CD4-positive, alpha-beta T cell treated with Interleukin-4 for 4 hours (primary cell): ENCODE measurements at places on chromosomes 6 and 20.
A peak's percentile ranks its signal among the peaks of the same experiment; 100 is the strongest.

- no peak for DNase-seq
Observed at GRCh38 chr6:50962213-50962759, 143.6 kb downstream of the TFAP2B start.

- DNase-seq, result no peak
Observed at GRCh38 chr6:15458021-15458459, 204.8 kb downstream of the DTNBP1 start.

- no peak for DNase-seq
Observed at GRCh38 chr6:155519176-155519738, 63.6 kb upstream of the NOX3 start.

GRCh38 chr6:97049253-97050011, 124.9 kb downstream of the KLHL32 start:
- no peak for DNase-seq

- DNase-seq, result no peak
Observed at GRCh38 chr6:50187351-50187921, 137.7 kb upstream of the DEFB112 start.

GRCh38 chr6:19354181-19354580, 483.0 kb upstream of the ID4 start:
- DNase-seq, result no peak

GRCh38 chr6:5379647-5380242, 118.4 kb downstream of the FARS2 start:
- DNase-seq, result peak; percentile 4

- DNase-seq, result no peak
Observed at GRCh38 chr6:6674872-6675271, 86.4 kb downstream of the LY86 start.

DNA sequence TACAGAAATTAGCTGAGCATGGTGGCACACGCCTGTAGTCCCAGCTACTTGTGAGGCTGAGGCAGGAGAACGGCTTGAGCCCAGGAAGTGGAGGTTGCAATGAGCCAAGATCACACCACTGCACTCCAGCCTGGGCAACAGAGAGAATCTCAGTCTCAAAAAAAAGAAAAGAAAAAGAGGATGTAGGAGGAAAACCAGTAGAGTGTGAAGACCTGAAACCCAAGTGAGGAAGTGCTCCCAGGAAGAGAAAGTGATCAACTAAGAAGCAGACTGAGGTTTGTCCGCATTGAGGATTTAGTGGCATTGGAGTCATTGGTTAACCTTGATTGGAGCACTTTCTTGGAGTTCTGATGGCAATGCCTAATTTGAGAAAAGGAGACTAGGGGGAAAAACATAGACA, 20.6 kb upstream of the TASP1 start:
- DNase-seq, result no peak

- no peak for DNase-seq
Observed at GRCh38 chr20:60395991-60396390, 437.8 kb downstream of the CDH26 start.

DNA sequence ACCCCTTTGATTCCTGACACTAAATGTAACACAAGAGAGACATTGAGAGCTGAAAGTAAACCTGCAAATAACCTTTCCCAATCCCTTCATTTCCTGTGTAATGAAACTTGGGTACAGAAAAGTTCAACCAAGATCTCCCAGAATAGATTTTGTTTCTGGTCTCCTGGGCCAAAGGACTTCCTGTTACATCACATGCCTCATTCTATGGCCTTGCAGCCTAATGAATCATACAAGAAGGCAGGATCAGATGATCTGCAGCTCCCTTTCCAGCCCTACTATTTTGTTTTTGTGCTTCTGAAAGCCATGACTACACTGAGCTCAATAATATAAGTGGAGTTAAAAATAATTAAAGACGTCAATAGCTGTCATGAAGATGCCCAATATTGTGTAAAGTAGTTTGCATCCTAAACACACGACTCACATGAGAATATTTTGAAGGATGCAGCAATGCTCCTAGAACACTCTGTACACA, 73.4 kb upstream of the NOX3 start:
- DNase-seq, result no peak

GRCh38 chr6:166313255-166314070, 5.3 kb upstream of the PRR18 start:
- peak; percentile 32 for DNase-seq

DNA sequence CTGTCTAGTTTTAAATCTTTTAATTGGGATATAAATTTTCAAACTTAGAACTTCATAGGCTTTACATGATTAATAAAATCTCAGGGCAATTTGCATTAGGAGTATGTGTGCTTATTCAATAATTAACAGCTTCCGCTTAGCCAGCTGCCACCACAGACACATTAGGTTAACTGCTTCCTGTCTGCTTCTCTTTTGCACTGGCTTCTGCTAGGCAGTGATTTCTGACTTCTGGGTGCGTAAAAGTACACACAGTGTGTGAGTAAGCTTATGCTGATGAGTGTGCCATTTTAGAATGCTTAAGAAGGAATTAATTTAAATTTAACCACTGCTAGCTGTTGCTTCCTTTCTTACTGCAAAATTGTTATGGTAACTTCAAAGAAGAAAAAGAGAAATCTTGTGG, 73.9 kb downstream of the F13A1 start:
- DNase-seq, result no peak

- DNase-seq, result no peak
Observed at GRCh38 chr6:15264902-15265761, 19.3 kb downstream of the JARID2 start.

GRCh38 chr6:147643341-147644200, 135.1 kb downstream of the SAMD5 start:
- no peak for DNase-seq

GRCh38 chr6:170178561-170179477, 112.1 kb downstream of the DLL1 start:
- DNase-seq, result no peak

DNA sequence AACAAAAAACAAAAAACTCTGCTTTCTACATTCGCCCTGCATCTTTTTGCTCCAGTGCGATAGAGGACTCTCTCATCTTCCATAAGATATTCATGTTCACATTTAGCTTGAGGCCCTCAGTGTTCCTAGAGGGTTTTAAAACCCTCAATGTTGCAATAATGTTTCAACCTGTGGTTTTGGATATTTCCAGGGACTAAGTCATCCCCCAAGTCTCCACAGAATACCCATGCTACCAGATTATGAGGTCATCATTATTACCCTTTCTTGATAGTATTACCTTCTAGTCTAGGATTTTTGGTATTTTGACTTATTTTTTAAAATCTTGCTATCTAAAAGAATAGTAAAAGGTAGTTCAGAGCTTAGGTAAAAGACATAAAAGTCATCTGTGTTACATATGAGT, 480.5 kb upstream of the ID4 start:
- no peak for DNase-seq

DNA sequence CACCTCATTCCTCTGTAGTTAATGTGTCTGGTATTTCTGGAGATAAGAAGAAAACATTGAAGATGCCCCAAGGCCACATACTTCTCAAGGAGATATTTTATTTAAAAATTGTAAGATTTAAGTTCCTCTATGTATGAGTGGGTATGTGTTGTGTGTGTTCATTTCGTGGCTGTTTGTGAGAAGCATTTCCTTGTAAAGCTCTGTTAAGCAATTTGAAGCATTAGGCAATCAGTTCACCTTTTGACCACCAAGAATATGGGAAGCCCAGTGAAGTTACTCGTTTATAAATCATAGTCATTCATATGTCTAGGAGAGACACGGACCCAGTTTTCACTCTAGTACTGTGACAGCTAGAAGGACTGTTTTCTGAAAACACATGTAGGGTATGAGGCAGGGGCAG, 717.6 kb upstream of the MAP3K7 start:
- no peak for DNase-seq

GRCh38 chr6:11890849-11891248, 112.2 kb upstream of the ADTRP start:
- DNase-seq, result no peak

GRCh38 chr6:92767101-92767500, 652.3 kb downstream of the EPHA7 start:
- DNase-seq, result no peak

GRCh38 chr20:50421356-50422340, 88.5 kb upstream of the PTPN1 start:
- DNase-seq, result no peak

DNA sequence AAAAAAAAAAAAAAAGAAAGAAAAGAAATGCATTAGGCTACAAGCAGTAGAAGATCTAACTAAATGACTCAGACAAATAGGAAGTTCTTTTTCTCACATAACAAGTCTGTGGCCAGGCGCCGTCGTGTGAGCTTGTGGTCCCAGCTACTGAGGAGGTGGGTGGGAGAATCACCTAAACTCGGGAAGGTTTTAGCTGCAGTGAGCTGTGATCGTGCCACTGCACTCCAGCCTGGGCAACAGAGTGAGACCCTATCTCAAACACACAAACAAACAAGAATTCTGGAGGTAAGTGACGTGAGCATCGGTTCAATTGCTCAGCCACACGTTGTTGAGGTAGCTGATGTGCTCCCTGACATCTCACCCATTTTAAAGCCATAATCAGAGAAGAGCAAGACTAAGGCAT, 37.9 kb upstream of the SLC23A2 start:
- DNase-seq, result peak; percentile 73

GRCh38 chr6:25223490-25223991, 55.6 kb upstream of the CARMIL1 start:
- peak; percentile 46 for DNase-seq

DNA sequence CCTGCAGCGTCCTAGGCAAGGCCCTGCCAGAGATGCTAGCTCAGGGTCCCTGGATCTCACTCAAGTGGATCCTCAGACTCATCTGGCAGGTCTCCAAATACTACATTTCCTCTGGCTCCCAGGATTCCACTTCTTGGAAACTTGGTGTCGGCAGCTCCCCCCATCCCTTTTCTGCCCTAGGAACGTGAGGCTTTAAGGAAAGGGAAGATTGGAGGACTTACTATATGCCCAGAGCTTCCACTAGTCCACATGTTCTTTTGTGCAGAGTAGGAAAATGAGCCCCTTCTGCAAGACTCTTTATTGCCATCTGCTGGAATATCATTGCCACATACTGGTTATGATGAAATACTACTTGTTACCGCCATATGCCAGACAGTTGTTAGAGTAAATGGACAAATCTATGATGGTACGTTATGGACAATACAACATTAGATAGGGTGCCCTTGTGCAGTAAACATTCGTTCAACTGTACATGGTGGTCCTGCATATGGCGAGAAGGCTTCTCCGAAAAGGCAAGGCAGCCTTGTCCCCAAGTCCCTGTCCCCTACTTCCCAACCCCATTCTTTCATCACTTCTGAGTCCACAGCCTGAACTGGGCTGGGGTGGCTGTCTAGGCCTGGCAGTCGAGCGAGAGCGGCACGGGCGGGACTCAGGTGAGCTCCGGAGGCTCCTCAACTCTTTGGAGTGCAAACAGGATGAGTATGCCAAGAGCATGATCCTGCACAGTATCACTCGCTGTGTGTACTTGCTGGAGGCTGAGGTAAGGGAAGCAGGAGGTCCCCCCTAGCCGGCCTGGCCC, 780 bp downstream of the ARMC12 start:
- peak; percentile 78 for DNase-seq

DNA sequence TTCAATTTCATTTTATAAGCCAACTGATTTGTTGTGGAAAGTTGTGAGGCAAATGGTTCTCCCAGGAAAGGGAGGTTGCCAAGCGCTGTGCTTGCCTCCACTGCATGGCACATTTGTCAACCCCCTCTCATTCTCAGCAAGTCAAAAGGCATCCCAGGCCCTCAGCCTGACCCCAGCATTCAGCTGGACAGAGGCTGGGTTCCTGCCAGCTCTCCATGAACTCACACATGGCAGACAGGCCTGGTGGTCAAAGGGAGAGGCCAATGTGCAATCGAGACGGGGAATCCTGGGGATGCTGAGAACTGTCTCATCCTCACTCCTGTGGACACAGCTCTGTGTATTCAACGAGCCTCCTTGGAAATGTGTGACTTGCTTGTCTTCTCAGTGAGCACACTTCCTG, 106.0 kb upstream of the CDH4 start:
- no peak for DNase-seq

DNA sequence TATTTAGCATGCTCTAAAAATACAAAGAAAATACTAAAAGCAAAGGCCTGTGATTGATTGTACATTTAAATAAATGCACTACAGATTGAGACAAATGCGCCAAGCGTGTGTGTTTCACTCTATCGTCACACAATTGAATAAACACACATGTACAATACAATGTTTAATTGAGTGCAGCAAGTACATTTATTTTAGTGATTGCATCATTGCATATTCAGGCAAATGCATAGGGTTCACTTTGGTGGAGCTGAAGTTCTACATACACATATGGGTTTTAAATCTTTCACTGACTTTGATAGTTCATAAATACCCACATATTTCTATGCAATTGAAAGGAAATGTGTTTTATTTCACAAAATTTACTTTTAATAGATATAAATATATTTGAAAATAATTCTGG, 750.6 kb upstream of the MMS22L start:
- DNase-seq, result no peak

DNA sequence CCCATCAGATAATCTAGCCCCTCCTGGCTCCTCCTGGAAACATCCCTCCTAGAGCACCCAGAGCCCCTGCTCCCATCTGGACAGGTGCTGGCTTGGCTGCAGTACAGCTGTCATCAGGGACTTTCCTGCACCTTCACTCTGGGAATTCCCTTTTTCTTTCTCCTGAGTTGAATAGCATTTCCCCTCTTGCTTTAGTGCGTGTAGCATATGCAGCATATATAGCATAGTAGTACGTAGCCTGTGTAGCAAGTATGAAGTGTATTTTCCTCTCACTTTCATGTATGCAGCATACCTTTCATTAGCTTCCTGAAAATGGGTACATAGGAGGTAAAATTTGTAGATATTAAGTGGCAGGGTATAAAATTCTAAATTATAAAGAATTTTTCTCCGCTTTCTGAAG, 352.9 kb downstream of the ESR1 start:
- DNase-seq, result peak; percentile 11

- no peak for DNase-seq
Observed at GRCh38 chr6:138662471-138662870, 111.1 kb upstream of the CCDC28A start.

- DNase-seq, result no peak
Observed at GRCh38 chr6:43827898-43828297, 57.9 kb downstream of the VEGFA start.

DNA sequence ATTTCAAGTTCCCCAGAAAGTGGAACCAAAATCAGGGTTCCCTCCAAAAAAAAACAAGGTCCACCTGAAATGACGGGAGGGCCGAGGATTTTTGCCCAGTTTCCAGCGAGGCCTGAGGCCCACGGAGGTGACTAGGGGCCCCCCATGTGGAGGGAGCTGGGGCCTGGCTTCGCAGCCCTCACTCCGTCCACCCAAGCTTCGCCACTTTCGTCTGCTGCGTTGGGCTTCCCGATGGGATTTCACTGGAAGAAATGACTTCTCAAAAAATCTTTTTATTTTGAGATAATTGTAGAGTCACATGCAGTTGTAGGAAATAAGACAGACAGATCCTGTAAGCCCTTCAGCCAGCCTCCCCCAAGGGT, 208.3 kb downstream of the TAF4 start:
- DNase-seq, result no peak
